ENCODE measurements at places on chromosomes 3 and 15.

DNA sequence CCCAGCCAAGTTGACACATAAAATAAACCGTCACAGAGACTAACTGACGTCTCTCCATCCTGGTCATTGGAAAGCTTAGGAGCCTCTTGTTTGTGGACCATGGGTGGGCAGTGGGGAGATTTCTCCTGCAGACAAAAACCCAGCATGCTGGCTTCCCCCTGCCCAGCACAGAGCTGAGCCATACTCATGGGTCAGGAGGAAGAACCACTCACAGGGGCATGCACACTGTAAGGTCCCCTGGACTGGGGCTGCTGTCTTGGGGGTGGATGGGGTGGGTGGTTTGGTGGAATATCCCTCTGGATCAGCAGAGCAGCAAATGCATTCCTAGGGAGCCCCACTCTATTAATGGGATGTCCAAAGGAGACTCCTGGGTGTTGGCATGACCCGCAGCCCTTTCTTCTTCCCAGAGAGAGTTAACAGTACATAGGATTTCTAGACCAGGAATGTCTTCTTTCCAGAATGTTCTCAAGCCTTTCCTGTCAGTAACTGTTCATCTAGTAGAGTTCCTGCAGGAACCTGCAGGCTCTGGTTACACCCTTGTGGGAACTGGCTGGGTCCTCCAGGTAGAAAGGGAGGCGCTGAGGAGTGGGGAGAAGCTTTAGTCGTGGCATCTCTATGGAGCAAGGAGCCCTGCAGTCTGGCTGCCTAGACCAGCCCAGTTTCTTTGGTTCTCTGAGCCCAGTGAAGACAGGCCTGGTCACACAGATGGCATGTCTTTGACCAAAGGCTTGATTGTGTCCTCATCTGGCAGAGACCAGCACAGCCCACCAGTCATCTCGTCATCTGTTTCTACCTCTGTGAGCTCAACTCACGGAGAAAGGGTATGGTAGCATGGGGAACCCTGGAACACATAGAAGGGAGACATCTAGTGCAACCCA lies 73.4 kb upstream of the PRR23C start:
- no peak for DNase-seq

DNA sequence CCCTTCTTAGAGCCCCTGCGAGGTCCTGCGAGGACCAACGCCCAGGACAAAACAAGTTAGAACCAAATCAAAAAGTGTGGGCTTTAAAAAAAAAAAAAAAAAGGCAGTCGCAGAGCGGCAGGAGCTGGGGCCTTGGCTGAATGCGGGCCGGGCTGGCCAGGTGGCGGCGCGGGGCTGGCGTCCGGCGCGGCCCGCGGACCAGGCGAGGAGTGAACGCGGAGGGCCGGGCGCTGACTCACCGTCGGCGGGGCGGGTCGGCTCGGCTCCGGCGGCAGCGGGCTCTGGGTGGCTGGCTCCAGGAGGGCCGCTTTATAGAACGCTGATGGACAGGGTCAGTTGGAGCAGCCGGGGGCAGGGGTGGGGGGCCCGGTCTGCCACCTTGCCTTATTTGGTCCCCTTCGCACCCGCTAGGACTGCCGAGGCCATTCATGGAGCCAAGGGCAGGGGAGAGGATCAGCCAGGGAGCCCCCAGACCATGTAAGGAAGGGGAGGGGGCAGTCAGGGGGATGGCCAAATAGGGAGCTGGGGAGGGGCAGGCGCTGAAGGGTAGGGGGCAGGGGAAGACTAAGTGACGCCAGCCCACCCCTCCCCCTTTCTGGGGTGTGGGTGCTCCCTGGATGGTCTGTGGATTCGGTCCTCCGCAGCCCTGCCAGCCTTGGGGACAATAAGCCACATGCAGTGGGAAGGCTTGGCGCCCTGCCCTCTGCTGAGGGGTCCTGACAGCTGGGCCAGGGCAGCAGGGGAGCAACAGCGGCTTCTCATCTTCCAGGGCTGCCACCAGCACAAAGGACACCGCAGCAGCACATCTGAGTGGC lies at the start of gene ACTC1:
ACTC1 (minus strand) TSS at position 283 of the 815 bp plus-strand sequence. CDS start 741 bp downstream, outside the sequence.
- DNase-seq, result no peak

- DNase-seq, result no peak
Measured at GRCh38 chr3:10136426-10137005, 5.1 kb upstream of the VHL start.

DNA sequence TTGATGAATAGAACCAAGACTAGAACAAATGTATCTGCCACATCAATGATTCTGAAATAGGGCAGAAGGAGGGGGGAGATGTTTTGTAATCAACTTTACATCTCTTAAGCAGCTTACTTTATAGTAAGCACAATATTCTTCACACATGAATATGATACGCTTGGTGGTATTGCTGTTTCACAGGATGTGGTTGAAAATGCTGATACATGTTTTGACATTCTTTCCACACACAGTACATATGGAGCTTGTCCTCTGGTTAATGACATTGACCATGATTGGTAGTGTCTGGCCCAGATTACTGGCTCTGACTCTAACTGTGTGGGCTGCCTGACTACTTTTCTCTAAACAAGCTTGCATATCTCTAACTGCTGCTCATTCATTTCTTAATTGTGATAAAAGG lies 168.9 kb downstream of the KLHL25 start:
- DNase-seq, result no peak

DNA sequence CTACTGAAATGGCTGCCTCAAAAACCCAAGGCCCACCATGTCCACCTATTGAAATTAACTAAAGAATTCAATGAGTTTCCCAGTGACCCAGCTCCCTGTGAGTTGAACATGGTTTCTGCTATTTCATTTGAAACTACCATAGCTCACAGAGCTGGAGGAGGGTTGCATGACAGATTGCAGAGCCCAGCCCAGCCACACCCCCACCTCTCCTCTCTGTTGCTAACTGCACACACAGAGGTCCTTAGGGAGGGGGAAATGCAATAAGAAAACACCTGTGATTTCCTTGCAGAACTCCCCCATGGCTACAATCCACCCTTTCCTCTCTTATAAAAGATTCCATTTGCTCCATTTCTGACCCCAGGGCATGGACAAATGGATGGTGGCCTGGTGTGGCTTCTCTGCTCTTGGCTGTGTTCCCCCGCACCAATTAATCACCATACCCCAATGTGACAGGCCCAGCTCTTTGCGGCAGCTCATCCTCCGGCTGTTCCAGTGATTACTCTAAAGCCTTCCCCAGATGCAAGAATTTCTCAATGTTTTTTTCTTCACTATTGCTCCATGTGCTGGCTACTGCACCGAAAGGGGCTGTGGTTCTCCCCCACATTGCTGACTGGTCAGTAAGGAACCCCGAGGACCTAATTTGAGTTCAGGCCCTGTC lies 208.4 kb upstream of the KBTBD8 start:
- no peak for DNase-seq

GRCh38 chr3:195820901-195821300 lies 9.2 kb upstream of the MUC4 start:
- DNase-seq, result no peak

GRCh38 chr15:49439678-49440395 lies 16.8 kb downstream of the FGF7 start:
- no peak for DNase-seq

- DNase-seq, result no peak
Measured at GRCh38 chr3:87320756-87321626, 44.6 kb upstream of the POU1F1 start.

DNA sequence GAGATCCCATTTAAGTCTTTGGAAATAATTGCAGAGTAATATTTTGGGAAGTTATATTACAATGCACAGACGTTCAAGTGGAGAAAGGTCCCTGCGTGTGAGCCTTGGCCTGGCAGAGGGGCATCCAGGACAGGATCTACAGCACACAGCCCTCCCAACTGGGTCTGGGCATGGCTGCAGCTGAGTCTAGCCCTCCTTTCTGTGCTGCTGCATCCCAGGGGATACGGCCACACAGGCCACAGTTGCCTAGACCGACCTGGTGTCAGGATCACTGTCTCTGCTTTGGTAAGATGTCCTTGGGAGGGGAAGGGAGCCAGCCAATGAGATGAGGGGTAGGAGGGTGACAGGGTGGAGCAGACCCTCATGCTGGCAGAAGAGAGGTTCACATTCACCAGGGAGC lies 46.1 kb downstream of the APBA2 start:
- no peak for DNase-seq

GRCh38 chr3:179455954-179456353 lies 4.7 kb upstream of the GNB4 start:
- no peak for DNase-seq

DNA sequence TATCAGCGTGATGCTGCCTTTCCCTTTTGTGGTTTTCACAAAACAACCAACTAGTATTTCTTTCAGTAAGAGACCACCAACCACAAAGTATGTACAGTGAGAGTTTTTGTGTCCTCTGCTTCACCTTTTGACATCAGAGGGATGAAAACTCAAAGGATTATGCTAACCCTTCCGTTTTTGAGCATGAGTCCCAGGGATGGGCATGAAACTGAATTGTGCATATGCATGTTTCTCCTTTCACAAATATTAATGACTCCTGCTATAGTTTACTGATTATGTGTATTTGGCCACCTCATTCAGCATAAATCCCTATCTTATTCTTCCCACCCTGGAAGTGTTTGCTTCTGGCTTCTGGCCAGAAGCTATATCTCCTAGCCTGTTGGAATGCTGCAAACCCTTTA lies 59.2 kb downstream of the RSRC1 start:
- DNase-seq, result no peak

GRCh38 chr3:135980343-135980742 lies 14.8 kb downstream of the PPP2R3A start:
- no peak for DNase-seq

DNA sequence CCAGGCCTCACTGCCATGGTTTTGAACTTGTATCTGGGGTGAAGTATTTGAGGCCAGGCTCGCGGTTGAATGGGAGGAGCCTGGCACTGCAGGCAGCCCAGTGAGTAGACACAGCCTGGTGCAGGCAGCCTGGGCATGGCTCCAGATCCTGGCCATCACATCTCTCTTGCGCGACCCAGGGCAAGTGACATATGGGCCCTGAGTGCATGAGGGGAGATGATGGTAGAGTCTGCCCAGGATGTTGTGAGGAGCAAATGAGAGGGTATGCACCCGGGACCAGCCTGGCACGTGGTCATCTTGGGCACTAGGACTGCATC lies 103.5 kb downstream of the TBC1D2B start:
- DNase-seq, result peak; percentile 81

DNA sequence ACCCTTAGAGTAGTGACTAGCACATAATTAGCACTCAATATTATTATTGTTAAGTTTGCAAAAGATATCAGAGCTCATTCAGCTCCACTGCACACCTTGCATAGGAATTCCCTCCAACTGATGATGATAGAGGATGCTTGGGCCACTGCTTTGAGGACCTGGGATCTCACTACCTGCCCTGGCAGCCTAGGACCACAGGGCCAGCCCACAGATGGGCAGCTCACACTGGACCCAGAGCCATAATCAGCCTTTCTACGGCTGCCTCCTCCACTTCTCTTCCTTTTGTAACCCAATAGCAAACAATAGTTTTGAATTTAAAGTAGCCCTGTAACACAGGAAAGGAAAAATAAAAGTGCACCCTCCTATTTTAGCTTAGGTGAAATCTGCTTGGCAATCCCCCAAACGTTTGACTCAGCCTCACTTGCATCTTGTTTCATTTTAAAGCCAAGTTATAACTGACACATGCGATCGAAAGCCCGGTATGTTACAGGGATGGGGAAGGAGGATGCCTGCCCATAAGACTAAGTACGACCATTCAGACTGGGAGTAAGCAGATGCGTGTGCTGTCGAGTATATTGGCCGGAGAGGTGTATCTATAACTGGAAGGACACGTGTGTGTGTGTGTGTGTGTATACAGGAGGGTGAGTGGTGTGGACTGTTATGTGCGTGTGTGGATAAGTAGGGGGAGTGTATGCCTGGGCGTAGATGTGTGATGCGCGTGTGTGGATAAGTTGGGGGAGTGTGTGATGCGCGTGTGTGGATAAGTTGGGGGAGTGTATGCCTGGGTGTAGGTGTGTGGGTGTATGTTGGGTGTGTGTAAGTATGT lies 65.9 kb downstream of the CPN2 start:
- DNase-seq, result no peak

- no peak for DNase-seq
Measured at GRCh38 chr3:191328383-191328961, 722 bp upstream of the CCDC50 start.

GRCh38 chr3:60395173-60395762 lies 856.0 kb downstream of the FHIT start:
- DNase-seq, result no peak

DNA sequence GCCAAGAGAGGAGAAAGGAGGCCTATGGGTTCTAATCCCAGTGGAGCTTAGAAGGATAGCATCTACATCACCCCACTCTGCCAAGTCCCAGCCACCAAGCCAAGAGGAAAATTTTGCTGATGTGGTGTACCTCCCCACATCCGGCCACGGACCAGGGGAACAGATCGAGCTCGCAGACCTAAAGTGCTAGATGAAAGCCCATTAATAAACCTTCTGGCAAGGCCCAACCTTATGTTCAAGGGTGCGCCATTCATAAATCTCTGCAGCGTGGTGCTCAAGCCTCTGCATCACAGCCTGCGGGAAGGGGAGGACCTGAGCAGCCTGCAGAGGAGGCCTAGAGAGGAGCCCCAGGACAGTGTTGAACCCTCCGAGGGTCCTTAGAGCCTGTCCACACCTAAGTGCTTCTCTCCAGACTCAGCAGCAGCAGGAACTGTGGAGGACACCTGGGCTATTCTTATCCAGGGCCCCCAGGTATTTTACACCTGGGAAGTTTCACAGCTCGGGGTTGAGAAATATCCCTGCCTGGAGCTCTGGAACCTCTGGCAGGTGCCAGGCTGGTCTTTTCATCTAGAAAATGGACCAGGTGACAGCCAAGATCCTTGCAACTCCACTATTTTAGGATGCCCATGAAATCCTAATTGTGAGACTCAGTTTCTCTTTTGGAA lies 68.0 kb downstream of the MRPL46 start:
- no peak for DNase-seq

- DNase-seq, result no peak
Measured at GRCh38 chr3:129777806-129778205, 115.7 kb downstream of the TMCC1 start.

- DNase-seq, result no peak
Measured at GRCh38 chr3:128195369-128195768, 42.1 kb downstream of the EEFSEC start.

DNA sequence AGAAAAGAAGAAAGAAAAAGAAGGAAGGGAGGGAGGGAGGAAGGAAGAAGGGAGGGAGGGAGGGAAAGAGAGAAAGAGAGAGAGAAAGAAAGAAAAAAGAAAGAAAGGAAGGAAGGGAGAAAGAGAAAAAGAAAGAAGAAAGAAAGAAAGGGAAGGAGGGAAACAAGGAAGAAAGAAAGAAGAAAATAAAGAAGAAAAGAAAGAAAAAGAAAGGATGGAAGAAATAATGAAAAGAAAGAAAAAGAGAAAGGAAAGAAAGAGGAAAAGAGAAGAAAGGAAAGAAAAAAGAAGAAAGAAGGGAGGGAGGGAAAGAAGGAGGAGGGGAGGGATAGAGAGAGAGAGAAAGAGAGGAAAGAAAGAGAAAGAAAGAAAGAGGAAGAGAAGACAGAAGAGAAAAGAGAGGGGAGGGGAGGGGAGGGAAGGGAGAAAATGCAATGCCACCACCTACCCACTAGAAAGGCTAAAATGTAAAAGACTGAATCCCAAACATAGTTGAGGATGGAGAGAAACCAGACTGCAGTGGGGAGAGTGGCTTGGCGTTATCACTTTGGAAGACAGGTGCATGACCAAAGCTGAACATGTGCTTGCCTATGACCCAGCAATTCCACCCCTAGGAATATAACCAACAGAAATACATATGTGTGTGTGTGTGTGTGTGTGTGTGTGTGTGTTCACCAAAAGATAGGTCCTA lies 66.9 kb upstream of the KLF13 start:
- DNase-seq, result no peak
